RWPE1 (cell line): ENCODE measurements at places on chromosomes 16 and 17.

GRCh38 chr17:660453-660852 is 54.2 kb downstream of the VPS53 start:
- DNase-seq: no peak

- DNase-seq: no peak
Measured at GRCh38 chr16:4204521-4204920, 37.4 kb downstream of the SRL start.

DNA sequence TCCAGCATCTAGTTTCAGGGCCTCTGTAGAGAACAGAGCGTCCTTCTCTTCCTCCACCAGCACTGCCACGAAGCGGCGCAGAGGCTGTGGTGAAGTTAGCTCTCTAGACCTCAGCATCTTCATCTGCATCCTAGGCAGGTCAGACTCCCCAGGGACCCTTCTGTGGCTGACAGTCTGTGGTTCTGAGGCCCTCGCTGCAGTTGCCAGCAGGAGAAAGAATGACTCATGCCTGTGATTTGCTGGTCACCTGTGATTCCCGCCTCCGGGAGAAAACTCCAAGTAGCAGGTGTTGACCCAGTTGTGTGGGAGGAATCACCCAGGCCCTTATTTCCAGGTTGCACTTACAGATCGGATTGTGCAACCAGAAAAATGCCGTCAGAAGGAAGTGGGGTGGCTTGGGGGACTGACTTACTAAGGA is 117.3 kb upstream of the CACNG5 start:
- DNase-seq: peak; percentile 79

GRCh38 chr17:33847900-33848299 is 407.2 kb upstream of the CCL2 start:
- no peak for DNase-seq
